ENCODE measurements at places on chromosomes 1 and 21.

GRCh38 chr1:210347112-210347511 lies 18.4 kb downstream of the HHAT start:
- H3K36me3 ChIP-seq: peaks cover 16% of the 10 kb centered on the region
- peaks cover 6% of the 10 kb centered on the region for H3K4me1 ChIP-seq
- no peak for DNase-seq
- H3K27me3 ChIP-seq: no peaks in the 10 kb centered on the region

DNA sequence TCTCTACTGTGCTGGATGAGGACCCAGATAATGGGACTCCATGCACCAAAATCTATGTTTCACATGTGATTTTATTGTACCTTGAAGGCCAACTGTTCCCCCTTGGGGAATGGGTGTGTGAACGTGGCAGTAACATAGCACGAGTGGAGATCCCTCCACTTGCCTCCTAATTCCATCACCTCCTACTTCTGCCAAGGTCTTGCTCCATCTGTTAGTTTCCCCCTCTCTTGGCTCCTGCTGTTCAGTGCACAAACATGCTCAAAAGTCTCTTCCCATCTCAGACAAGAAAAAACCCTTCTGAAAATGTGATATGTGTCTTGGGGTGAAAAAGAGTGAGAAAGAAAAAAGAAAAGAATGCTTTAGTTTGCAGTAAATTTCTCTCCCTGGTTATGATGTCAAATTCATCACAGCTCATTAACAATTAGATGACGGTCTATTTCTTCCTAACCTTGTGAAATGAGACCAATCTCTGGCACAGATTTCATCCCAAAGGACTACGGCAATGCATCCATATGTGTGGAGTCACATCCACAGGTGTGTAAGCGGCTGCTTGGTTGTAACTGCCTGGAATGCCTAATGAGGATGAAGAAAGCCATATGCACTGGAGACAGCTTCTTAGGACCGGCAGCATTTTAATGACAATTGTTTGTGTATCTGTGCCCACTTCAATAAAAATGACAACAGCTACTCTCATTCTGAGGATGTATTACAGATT lies 79.3 kb upstream of the DIRAS3 start:
- H3K4me3 ChIP-seq: no peak overlapping the region
- no peak for DNase-seq
- H3K27ac ChIP-seq: no peak overlapping the region
- no peaks in the 10 kb centered on the region for H3K36me3 ChIP-seq

DNA sequence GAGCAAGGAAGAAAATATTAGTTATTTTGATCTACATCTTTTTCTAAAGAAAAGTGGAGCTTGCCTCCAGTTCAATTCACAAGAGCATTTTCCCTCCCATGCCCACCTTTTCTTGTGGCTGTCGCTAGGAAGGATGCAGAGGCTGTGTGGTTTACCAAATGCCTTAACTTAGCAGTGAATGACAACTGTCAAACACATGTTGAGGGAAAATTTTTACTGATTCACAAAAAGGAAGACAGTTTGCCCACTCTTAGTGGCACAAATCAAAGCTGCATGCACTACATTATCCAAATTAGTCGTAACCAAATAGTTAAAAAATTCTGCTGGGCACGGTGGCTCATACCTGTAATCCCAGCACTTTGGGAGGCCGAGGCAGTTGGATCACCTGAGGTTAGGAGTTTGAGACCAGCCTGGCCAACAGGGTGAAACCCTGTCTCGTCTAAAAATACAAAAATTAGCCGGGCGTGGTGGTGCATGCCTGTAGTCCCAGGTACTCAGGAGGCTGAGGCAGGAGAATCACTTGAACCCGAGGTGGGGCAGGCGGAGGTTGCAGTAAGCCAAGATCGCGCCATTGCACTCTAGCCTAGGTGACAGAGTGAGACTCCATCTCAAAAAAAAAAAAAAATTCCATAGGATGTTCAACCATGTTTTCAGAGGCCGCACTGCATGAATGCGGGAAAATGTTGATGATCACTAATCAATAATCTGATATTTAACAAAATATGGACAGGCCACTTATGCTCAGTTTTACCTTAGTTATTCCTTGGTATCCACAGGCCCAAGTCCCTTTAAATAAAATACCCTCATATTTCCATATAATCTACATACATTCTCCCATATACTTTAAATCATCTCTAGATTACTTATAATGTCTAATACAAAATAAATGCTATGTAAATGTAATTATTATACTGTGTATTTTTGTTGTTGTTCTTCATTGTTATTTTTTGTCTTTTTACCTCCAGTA lies 9.0 kb downstream of the COX20 start:
- H3K27me3 ChIP-seq: no peaks in the 10 kb centered on the region
- no peak for DNase-seq
- peaks cover 16% of the 10 kb centered on the region for H3K36me3 ChIP-seq
- H3K4me3 ChIP-seq: no peak overlapping the region

DNA sequence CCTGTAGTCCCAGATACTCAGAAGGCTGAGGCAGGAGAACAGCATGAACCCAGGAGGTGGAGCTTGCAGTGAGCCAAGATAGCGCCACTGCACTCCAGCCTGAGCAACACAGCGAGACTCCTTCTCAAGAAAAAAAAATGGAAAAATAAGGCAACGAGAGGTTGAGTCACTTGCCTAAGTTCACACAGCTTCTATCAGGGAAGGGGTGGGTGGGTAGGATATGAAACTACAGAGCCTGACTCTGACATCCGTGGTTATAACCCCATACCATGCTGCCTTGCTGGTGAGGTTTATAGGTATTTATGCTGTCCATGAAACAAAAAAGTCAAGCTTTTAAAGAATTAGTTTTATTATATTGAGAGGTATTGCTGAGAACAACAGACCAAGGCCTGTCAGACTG lies 61.5 kb upstream of the RAB4A start:
- H3K27me3 ChIP-seq: peaks cover 1% of the 10 kb centered on the region
- H3K4me1 ChIP-seq: no peaks in the 10 kb centered on the region

- DNase-seq: no peak
- H3K4me1 ChIP-seq: peaks cover 32% of the 10 kb centered on the region
- H3K4me3 ChIP-seq: no peak overlapping the region
- peak overlapping the region; percentile 26 for H3K27ac ChIP-seq
- H3K27me3 ChIP-seq: no peaks in the 10 kb centered on the region
These were observed 12.5 kb downstream of the CSDE1 start for GRCh38 chr1:114745291-114745690.
